ENCODE measurements at places on chromosomes 7 and 10.

DNA sequence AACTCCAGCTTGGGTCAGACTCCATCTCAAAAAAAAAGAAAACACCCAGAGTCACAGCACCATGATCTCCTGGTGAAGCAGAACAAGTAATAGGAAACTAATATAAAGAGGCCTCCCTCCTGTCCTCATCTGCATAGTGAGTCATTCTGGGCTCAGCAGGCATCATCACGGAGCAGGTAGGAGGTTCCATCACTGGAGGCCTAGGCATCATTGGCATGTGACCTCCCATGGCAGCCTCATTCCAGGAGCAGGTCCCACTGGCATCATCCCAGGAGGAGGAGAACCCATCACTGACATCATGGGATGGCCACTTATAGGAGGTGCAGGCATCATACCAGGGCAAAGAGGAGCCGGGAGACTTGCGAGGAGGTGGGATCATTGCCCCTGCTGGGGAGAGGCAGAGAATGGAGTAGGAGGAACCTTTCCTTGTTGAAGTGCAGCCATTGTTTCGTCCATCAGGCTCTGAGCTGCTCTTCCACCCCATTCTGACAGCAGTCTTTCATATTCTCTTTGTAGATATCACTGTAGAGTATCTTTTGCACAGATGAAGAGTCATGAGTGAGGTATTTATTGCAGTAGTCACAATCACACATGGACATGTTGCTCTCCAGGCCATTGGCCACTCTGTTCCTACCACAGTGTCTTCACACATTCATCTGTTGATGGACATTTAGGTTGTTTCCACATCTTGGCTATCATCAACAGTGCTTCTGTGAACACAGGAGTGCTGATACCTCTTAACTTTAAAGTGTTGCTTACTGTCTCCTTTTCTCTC lies 73.8 kb downstream of the OSBPL3 start:
- DNase-seq = no peak

- no peak for DNase-seq
Observed at GRCh38 chr10:27188897-27189296, 33.7 kb downstream of the MASTL start.

DNA sequence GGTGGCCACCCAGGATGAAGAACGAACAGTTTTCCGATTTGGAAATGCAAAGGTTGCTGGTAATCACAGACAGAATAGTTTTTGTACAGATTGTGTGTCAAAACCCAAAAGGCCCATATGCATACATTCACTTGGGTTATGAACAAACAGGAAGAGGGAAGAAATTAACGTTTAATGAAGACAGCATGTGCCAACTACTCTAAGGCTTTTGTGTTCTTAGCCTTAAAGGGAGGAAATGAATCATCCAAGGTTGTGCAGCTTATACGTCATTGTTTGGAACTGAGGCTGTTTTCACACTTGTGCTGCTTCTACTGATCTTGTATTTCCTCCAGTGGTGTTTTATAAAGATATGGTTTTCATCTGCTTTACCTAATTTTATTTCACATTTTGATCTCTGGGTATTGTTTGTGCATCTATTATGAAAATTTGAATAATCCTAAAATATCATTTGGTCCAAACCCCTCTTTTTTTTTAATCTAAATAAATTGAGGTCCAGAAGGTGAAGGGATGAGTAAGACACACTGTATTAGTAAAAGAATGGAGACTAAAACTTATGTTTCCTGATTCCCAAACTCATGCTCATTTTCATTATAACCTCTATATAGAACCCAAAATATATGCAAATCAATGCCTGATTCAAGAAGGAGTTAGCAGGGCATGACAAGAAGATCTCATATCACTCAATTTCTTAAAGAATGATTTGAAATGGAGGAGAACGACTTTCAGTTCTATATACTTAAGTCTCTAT lies 373.1 kb downstream of the THSD7A start:
- DNase-seq = no peak

GRCh38 chr7:89857767-89858166 lies 296.5 kb upstream of the STEAP1 start:
- no peak for DNase-seq

DNA sequence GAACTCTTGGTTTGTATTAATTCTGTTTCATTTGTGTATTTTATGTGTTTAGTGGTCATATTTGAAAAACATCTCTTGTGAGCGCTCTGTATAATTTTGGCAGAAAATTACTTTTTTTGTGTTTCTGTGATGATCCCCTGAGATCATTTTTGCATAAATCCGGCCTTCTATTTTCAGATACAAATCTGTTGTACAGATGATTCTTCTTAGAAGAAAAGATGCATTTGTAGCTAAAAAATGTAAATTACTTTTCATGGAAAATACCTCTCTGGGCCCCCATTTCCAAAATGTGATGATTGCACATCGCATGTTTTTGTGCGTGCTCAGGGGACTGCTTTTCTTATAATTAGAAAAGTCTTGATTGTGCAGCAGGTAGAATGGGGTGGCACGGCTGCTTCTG lies 395.4 kb downstream of the LRMDA start:
- DNase-seq = no peak

DNA sequence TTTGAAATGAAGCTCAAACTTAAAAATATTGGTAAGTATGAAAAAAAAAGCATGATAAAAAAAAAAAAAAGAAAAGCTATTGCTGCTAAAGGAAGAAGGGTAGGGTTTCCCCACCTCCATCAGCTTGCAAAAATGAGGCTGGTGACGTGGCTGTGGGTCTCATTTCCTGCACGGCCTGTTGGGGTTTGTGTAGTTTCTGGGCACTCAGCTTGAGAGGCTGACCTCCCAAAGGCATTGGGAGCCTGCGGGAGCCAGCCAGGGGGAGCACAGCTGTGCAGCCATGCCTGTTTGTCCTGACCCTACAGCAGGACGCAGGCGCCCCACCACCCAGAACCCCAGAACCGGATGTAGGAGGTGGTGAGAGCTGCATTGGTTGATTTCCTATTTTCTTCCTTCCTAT lies 48.8 kb upstream of the CARD11 start:
- DNase-seq = peak; percentile 77

DNA sequence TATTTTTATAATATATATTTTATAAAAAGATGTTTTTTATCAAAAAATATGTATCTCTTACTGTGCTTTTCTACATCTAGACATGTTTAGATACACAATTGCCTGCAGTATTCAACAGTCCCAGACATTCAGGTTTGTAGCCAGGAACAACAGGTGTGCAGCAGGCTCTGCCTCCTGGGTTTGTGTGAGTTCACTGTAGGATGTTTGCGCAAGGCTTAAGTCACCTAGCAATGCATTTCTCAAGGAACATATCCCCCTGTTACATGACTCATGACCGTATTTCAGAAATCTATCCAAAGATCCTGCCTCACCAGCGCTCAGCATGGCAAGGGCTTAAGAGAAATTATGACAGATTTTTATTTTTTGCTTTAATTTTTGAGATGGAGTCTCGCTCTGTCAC lies 41.5 kb downstream of the PITRM1 start:
- no peak for DNase-seq

DNA sequence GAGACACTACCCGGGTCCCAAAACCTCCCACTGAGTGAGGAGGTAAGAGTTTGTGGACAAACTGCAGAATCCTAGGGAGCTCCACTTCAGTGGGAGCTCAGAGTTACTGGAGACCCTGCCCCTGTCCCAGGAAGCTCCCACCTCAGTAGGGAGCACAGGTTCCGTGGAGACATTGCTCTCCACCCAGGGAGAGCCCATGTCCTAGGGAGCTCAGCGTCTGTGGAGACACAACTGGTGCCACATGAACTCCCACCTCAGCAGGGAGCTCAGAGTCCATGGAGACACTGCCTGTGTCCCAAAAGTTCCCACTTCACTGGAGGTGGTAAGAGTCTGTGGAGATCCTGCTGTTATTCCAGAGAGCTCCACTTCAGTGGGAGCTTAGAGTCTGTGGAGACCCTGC lies 6.3 kb downstream of the MYO1G start:
- no peak for DNase-seq
